Stimulated activated naive CD8-positive, alpha-beta T cell treated with anti-CD3 and anti-CD28 coated beads, Interleukin-15, Interleukin-2, amounts not matched to agents 100 U/mL and 50 U/mL, for 24 hours (primary cell): ENCODE measurements at places on chromosomes 1 and 21.

DNA sequence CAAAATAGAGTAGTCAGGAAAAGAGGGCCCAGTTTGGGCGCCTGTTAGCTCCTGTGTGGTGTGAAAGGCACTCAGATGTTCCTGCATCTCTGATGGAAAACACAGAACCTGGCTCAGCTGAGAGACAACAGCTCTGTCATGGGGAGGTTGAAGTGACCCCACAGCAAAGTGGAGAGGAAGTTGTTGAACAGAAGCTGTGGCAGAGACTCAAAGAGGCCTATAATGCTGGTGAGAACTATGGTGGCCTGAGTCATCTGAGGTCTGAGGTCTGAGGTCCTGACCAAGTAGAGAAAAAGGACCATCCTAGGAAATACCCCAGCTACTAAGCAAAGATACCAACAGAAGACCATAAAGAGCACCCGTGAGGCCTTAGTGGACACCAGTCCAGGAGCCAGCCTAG lies 45.6 kb upstream of the JAK1 start:
- DNase-seq = no peak

DNA sequence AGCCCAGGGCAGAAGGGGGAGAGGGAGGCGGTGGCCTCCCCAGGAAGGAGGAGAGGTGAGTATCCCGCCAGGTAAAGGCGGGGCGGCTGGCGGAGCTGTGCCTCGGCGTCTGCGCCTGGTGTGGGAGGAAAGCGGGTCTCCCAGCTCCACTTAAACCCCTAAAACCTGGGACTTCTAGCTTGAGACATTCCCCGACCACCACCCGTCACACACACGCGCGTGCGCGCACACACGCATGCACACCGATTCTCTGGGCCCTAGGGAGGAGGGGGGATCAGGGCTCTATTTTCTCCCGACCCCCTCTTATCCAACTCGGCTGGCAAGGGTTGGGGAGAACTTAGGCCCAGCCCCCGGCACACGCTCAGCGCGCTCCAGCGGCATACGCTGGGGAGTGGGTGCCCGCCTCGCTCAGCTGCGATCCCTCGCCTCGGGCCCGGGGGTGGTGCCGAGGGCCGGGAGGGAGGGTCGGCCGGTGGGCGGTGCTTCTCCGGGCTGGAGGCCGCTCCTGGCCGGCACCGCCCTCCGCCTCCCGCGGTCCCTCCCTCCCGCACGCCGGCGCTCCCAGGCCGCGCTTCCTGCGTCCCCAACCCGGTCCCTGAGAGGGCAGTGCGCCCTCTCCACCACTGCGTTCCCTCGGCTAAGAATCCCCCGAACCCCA lies at the start of gene TMEM51:
TSS of gene TMEM51 (plus strand) at position 564 of the 658 bp plus-strand sequence. CDS start 61,341 bp downstream, outside the sequence.
- no peak for DNase-seq

DNA sequence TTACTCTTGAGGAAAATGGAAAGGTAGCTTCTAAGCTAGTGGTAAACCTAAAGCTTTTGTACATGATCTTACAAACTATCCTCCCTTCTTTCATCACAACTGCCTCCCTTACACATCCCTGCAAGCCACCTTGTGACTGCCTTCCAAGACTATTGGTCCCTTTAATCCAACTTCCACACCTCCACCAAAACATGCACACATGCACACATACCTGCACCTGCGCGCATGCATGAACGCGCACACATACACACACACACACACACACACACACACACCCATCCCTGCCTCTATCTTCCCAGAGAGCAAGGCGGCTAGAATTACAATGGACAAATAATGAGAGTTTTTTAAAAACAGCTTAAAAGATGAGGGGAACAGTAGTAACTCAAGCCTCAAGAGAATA lies 58.3 kb downstream of the LUZP1 start:
- DNase-seq = no peak

- no peak for DNase-seq
Measured at GRCh38 chr1:186155594-186155993, 219.5 kb downstream of the TPR start.

DNA sequence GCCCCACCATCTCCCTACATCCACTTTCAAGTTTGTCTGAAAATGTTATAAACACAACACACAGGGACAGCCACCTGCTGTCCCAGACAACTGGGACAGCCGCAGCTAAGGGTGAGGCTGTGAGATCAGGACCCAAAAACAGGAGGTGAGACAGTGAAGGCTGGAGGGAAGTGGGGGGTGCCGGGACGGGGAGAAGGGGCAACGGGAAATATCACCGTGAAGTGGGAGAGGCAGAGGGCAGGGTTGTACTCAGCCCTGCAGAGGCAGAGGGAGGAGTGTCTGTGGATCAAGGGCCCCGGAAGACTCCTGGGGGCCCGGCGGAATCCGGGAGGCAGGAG lies 114.4 kb downstream of the CASZ1 start:
- no peak for DNase-seq

DNA sequence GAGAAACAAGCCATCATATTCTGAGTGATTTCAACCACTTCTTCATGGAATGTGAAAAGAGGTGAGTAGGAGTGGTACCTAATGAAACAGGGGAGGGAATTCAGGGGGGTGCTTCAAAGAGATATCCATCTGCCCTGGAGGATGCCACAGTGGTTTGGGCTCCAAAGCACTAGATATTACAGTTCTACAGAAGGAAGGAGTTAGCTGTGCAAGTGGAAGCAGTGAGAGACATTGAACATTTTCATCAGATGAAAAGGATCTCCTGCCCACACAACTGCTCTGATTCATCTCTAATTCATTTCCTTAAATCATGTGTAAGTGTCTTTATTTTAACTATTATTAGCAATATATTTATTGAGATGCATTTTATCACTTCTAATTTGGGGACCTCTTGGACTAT lies 2.8 kb upstream of the RGS5 start:
- DNase-seq = no peak

DNA sequence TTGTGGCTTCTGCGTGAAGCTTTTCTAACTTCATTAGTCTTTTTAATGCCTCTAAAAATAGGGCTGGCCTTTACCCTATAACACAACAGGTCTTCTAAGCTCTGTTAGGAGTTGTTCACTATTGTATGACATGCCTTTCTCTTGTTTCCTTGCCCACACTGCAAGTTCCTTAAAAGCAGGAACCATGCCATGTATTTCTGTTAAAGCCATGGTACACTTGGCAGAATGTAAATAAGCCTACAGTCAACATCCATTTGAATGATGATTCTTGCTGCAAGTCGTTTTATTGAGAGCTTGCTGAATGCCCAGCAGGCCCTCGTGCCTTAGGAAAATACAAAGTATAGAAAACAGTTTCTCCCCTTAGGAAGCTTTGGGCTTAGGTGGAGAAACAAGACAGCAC lies 214.6 kb downstream of the DUSP10 start:
- DNase-seq = no peak

GRCh38 chr1:165376811-165377311 lies 20.3 kb upstream of the LMX1A start:
- DNase-seq = no peak

- DNase-seq = no peak
Measured at GRCh38 chr1:205287076-205287475, 34.5 kb downstream of the NUAK2 start.

DNA sequence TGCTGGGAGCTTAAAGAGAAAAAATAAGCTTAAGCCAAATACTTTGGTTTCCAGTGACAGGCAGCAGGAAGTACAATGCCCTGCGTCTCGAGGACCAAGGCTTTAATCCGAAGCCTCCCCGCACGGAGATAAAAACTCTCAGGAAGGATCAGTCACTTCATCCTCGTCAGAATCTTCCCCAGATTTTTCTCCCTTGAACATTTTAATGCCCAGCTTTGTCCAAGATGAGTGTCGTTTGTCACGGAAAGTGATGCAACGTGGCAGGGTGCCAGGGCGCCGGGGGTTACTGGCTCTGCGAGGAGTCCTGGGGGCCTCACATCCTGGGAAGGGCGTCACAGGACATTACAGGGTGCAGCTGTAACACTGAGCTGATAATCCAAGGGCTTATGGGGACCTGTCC lies 25.2 kb upstream of the PCBP3 start:
- no peak for DNase-seq

DNA sequence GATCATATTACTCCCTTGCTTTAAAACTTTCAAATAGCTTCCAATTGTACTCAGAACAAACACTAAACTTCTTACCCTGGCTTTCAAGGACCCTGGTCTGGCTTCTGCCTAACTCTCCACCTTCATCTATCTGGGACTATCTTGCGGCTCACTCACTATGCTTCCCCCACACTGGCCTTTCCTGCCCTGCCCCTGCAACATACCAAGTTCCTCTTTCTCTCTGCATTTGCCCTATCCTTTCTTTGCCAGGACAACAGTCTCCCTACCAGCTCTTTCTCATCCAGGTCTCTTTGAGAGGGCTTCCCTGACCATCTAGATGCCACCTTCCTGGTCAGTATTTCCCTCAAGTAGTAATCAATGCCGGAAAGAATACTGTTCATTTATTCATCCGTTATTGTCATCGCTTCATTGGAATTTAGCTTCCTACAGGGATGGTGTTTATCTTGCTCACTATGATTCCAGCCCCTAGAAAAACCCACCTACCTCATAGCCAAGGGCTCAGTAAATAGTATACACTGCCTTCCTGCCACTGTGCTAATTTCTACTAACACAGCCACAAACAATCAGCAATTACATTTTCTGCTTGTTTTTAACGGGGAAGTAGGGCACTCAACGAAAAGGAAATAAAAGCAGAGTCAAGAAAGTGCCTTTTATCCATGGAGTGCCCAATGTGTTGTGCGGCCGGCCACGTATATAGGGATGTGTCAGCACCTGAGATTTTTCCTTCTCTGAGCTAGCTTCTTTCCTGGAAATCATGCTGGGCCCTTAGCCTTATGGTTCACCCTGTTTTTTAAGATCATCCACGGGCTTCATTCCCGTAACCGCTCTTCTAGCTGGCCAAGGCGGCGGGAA lies 521 bp upstream of the CDC7 start:
- DNase-seq = no peak

DNA sequence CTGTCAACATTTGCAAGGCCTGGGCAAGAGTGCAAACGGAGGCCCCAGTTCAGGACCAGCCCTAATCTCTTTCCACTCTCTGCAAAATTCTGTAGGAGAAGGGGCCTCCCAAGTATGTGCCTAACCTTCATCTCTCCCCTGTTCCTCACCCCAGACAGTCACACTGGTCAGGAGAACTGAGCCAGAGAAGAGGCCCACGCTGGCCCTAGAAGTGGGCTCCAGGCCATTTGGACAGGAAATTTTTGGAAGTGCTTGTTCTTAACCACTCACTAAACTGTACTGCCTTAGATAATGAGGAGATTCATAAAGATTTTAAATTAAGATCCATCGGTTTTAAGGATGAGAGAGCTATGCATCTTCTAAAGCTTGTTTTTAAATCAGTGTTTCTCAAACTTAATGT lies 129.7 kb upstream of the ADGRL2 start:
- no peak for DNase-seq
